ENCODE measurements at places on chromosomes 1 and 21.

GRCh38 chr1:29197590-29197924 lies 15.9 kb upstream of the SRSF4 start:
- DNase-seq, result no peak

GRCh38 chr1:1623181-1623630 lies 7.9 kb downstream of the MIB2 start:
- no peak for DNase-seq

GRCh38 chr1:178389441-178389840 lies 107.3 kb downstream of the CLEC20A start:
- DNase-seq, result no peak

DNA sequence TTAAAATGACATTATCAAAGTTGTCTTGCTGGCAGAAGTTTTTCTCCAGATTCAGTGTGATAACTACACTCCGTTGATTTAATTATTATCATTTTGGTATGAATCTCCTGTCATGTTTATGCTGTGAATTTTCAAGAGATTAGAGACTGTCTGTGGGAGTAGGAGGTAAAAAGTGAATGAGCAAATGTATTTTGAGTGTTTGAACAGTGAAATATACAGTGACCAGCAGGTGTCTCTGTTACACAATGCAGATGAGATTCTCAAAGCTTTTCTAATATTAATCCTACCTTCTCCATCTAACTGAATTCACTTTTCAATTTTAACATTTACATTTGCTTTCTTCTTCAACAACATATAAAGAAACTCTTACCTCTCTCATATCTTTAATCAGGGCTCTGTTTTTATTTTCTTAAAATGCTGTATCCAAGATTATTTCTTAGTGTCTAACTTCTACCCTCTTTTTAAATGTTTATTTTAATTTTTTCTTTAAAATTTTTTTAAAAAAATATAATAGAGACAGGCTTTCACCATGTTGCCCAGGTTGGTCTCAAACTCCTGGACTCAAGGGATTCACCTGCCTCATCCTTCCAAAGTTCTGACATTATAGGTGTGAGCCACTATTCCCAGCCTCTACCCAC lies 20.9 kb upstream of the HSPA13 start:
- no peak for DNase-seq

GRCh38 chr1:111821121-111821745 lies 65.5 kb downstream of the DDX20 start:
- DNase-seq, result no peak

- no peak for DNase-seq
These were observed 456.5 kb downstream of the OMA1 start for GRCh38 chr1:58089898-58090534.

DNA sequence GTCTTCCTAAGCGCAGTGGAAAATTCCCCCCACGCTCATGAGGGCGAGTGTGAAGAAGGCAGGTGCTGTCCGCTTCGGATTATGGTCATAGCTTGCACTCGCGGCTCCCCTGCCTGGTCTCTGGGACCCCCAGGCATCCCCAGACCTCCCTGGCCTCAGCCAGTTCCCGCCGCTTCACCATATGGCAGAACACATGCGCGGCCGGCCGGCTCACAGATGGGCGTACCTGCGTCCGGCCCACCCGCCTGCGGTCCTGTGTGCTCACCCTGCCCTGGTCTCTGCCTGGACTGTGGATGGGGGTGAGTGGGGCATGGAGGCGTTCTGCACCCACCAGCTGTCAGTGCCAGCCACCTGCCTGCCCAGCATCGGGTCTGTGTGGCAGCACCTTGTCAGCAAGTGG lies 34.1 kb downstream of the PRKCZ start:
- DNase-seq, result no peak

- DNase-seq, result no peak
These were observed 188.1 kb downstream of the TGFBR3 start for GRCh38 chr1:91697861-91698260.

DNA sequence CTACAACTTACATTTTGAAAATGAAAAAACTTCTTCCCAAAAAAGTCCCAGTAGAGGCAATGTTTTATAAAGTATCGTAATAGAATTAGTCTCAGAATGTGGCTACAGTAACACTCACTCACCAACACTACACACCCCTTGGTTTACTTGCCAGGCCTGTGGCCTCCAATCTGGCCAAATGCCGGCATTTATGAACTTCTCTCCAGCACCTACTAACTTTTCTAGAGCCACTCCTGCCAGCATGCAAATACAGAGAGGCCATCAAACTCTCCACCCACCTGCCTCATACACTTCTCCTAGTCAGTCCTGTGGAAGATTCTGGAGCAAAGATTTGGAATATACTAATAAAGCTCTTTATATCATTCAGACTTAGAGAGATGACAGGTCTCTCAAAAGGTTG lies 32.3 kb downstream of the STPG1 start:
- no peak for DNase-seq

DNA sequence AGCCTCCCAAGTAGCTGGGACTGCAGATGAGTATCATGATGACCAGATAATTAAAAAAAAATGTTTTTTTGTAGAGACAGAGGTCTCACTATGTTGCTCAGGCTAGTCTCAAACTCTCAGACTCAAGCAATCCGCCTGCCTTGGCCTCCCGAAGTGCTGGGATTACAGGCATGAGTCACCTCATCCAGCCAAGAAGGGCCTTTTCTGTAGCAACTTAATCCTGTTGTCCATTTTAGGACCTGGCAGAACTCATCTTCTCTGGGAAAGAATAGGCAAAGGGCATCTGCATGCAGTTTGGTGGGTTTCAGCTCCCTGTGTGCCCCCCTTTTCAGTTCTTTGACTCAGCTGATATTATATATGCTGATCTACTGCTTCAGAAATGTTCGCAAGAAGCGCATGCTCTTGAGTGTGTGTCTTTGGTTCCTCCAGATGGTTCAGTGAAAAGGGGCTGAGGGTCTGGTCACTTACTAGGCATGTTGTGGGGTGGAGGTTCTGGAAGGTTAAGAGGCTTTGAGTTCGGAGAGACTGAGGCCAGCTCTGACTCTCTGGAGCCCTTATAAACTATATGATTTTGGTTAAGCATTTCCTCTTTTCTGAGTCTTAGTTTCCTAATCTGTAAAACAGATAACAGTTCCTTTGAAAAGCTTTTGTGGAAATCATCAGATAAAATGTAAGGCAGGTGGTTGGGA lies 19.4 kb upstream of the SRSF4 start:
- DNase-seq, result no peak

DNA sequence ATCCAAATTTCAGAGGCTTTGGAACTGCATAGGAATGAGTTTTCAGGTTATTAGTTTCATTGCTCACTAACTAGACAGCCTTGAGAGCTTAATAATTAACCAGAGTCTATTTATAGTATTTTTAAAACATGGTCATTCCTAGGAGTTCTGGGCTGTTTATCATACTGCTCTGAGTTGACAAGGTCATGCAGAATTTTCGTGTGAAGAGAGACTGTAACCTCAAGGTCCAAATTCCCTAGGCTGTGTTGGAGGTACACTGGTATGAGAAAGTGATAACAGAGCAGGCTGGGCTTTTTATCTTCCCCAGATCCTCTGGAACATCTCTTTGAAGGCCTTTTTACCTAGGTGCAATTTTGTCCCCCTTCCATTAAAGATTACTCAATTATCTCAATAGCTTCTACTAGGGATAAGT lies 736.3 kb downstream of the LTN1 start:
- DNase-seq, result no peak

- no peak for DNase-seq
These were observed 53.8 kb upstream of the SGIP1 start for GRCh38 chr1:66480162-66480561.

GRCh38 chr1:25797939-25798338 lies 2.1 kb upstream of the SELENON start:
- no peak for DNase-seq

DNA sequence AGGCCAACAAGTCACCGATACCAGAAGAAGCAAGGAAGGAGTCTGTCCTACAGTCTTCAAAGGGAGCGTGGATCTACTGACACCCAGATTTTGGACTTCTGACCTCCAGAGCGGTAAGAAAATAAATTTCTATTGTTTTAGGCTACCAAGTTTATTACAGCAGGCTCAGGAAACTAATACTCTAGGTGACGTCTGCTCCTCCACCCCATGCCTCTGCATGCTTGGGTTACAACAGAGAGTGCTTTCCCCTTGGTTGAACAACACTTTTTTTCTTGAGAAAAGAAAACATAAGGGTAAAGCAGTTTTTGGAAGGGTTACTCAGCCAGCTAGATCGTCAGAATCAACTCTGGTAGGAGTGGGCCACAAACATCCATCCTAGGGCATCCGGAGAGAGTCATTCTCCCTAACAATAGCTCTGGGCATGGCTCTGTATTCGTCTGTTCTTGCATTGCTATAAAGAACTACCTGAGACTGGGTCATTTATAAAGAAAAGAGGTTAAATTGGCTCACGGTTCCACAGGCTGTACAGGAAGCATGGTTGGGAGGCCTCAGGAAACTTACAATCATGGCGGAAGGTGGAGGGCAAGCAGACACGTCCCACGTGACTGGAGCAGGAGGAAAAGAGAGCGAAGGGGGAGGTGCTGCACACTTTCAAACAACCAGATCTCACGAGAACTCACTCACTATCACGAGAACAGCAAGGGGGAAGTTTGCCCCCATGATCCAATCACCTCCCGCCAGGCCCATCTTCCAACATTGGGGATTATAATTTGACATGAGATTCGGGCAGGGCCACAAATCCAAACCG lies 22.2 kb upstream of the DNAJC11 start:
- no peak for DNase-seq

GRCh38 chr1:18234790-18235242 lies 127.2 kb downstream of the IGSF21 start:
- no peak for DNase-seq

DNA sequence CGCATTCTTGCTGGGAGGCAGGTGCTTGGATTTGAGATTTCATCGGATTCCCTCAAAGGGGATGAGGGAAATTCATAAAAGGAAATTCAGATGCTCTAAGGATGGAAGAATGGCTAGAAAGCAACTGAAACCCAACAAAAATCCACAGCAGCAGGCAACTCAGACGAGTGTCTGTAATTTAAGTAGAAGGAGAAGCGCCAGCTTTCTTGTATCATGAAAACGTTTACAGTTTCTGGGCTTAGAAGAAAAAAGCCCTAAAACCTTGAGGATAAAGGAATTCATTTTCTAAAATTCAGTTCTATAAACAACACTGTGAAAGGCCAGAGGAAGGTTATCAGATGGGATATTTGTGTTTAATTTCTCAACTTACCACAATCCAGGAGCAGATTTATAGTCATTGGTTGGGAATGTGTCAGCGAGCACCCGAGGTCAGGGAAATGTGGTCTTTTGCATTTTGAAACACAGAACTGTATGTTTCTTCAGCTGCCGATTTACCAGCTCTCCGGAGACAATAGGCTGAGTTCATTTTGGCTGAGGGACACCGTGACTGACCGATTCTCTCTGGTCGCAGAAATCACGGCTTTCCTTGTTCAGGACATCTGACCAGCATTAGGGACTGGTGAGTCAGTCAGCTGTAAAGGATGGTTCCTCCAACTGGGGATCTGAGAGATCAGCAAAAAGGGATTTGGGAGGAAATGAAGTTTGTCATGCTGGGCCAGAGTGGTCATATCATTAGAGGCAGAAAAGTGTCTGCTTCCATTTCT lies 111.6 kb upstream of the ERRFI1 start:
- DNase-seq, result no peak

Measured in stimulated activated naive B cell treated with anti-CD40 and anti-IgM and Interleukin-4, amounts not matched to agents 10 μg/mL and 1 μg/mL and 100 μg/mL, for 72 hours (primary cell).